ENCODE measurements at places on chromosomes 7 and 10.

DNA sequence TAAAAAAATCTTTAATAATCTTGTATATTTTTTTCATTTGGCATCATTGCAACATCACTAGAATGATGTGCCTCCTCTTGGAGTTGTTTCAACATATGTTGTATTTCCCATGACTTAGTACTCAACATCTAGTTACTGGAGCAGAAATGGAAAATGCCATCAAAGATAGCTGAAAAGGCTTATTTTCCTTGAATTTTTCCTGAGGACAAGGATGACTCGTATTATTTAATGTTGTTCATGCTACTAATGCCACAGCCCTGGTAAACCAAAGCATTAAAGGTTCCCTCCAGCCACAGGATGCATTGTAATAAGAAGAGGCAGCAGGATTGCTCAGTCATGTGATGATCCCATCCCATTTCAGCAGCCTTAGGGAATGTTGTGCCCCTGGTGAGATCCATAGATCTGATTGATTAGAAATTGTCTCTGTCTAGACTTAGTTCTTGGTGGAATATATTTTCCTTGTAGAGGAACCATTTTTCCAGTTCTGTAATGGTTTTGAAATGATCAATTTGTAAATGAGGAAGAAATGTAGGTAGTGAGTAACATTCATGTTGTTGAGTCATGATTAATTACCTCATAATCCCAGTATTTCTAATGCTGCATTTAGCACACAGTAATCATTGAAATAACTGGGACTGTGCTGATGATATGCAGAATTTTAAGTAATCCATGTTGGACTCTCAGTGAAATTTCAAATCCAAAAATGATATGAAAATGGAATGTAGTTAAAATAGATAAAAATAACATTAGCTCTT lies 91.3 kb upstream of the SMIM30 start:
- H3K4me1 ChIP-seq: no peaks in the 10 kb centered on the region
- H3K27ac ChIP-seq: no peak overlapping the region
- no peak for DNase-seq
- no peak overlapping the region for H3K4me3 ChIP-seq
- H3K36me3 ChIP-seq: no peaks in the 10 kb centered on the region

- no peak overlapping the region for H3K4me3 ChIP-seq
- no peaks in the 10 kb centered on the region for H3K36me3 ChIP-seq
- no peak overlapping the region for H3K27ac ChIP-seq
- no peak for DNase-seq
- peaks cover 2% of the 10 kb centered on the region for H3K27me3 ChIP-seq
Observed at GRCh38 chr10:123061865-123062264, 53.1 kb downstream of the ACADSB start.

GRCh38 chr7:98869597-98870120 lies at the start of gene TMEM130:
Gene TMEM130, minus strand, starts transcription at chr7:98870014. Its CDS starts 153 bp downstream, at chr7:98869861.
- no peak within 1 kb of the TSS for H3K27ac ChIP-seq
- no peaks in the 10 kb centered on the region for H3K36me3 ChIP-seq
- peaks cover 28% of the 10 kb centered on the region for H3K4me1 ChIP-seq
- H3K27me3 ChIP-seq: peaks cover 25% of the 10 kb centered on the region
- DNase-seq: no peak
- H3K4me3 ChIP-seq: peak within 1 kb of the TSS; percentile 66

GRCh38 chr10:79289801-79290200 lies 57.5 kb upstream of the PPIF start:
- H3K27me3 ChIP-seq: no peaks in the 10 kb centered on the region
- H3K4me3 ChIP-seq: no peak overlapping the region
- H3K27ac ChIP-seq: no peak overlapping the region
- H3K36me3 ChIP-seq: peaks cover 95% of the 10 kb centered on the region

DNA sequence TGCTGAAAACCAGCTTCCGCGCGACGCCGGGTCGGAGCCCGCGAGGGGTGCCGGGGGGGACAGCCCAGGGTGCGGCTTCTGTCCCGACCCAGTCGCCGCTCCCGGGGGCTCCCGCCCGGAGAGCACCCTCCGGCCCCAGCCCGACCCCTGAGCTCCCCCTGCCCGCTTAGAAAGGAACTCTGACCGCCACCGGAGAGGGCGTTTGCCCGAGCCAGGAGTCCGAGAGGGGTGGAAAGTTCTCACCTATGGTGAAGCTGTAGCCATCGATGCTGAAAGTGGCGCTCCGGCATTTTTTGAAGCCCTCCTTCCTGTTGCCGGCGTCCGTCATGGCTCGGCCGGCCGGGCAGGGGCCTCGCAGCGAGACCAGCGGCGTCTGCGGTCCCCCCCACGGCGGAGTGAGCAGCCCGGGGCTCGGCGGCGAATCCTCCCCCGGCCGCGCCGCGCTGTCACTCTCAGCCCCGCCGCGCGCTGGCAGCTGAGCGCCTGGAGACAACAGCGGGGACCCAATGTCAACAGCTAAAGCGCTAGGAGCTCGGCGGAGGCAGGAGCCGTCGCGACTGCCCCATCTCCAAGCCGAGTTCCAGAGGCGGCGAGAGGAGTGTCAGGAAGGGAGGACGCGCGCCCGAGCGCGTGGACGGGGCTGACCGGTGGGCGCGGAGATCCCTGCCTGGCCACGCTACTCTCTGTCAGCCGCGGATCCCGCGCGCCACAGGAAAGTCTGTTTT lies 191.6 kb downstream of the LSM5 start:
- H3K36me3 ChIP-seq: no peaks in the 10 kb centered on the region
- peak overlapping the region; percentile 79 for H3K4me3 ChIP-seq
- peak; percentile 2 for DNase-seq
- H3K27ac ChIP-seq: no peak overlapping the region
- H3K27me3 ChIP-seq: peaks cover 21% of the 10 kb centered on the region

DNA sequence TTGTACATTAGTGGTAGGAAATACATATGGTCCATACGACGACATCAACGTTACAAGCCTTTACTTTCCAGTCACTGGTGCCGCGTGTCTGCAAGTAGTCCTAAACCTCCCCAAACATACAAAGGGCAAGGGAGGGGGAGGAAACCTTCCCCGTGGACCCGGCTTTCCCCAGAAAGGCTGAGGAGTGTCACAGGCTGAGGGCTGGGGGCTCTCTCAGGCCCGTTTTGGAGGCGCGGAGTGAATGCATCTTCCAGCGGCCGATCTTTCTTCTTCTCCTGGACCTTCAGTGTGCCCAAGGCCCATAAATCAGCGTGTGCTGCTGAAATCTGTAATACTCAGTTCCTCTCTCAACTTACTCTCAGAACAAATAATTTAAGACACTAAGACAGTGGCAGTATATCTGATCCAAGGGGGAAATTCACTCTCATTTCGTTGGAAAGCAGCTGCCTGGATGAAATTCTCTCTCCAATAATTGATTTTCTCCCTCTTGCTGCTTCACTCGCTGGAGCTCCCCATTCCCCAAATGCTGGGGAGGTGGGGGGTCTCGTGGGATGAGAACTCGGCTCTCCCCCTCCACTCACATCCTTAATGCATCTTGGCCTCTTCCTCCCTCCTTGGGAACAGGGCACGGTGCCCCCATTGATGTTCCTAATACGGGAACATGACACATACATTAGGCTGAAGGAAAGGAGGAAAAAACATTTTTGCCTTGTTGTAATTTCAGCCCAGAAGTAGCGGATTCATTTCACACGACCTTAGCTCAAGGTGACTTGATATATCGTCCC lies 126.1 kb downstream of the ADARB2 start:
- H3K4me3 ChIP-seq: no peak overlapping the region
- H3K4me1 ChIP-seq: peaks cover 2% of the 10 kb centered on the region
- H3K36me3 ChIP-seq: no peaks in the 10 kb centered on the region
- no peaks in the 10 kb centered on the region for H3K27me3 ChIP-seq
- no peak for DNase-seq
- no peak overlapping the region for H3K27ac ChIP-seq

DNA sequence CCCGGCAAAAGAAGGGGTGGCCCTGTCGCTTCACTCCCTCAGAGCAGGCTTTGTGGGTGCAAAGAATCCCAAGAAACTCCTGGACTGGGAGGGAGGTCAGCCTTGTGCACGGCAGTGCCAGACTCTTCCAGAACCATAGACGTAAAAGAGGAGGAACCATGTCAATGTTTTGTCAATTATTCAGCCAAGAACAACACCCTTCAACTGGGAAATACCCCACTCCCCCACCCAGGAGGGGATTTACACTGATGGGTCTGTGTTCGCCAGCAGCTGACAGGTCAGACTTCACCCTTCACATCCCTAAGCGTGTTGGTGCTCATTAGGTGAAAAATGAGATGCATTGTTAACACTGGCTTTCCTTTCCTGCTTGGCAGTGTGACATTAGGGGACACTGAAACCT lies 116.8 kb upstream of the BMPER start:
- H3K4me3 ChIP-seq: no peak overlapping the region
- DNase-seq: no peak
- H3K27me3 ChIP-seq: no peaks in the 10 kb centered on the region
- H3K4me1 ChIP-seq: peaks cover 7% of the 10 kb centered on the region
- H3K36me3 ChIP-seq: no peaks in the 10 kb centered on the region

- peaks cover 17% of the 10 kb centered on the region for H3K36me3 ChIP-seq
- no peaks in the 10 kb centered on the region for H3K27me3 ChIP-seq
- no peak for DNase-seq
- H3K4me1 ChIP-seq: no peaks in the 10 kb centered on the region
- H3K4me3 ChIP-seq: no peak overlapping the region
- H3K27ac ChIP-seq: no peak overlapping the region
Observed at GRCh38 chr10:132657127-132657706, 119.6 kb downstream of the INPP5A start.

GRCh38 chr7:12864470-12865046 lies 177.1 kb downstream of the ARL4A start:
- H3K4me3 ChIP-seq: no peak overlapping the region
- no peak for DNase-seq
- no peaks in the 10 kb centered on the region for H3K36me3 ChIP-seq
- peaks cover 2% of the 10 kb centered on the region for H3K4me1 ChIP-seq
- no peaks in the 10 kb centered on the region for H3K27me3 ChIP-seq

- no peak overlapping the region for H3K27ac ChIP-seq
- no peak for DNase-seq
- H3K4me3 ChIP-seq: no peak overlapping the region
- no peaks in the 10 kb centered on the region for H3K27me3 ChIP-seq
- no peaks in the 10 kb centered on the region for H3K4me1 ChIP-seq
- H3K36me3 ChIP-seq: peaks cover 3% of the 10 kb centered on the region
Observed at GRCh38 chr7:138941545-138941944, 39.6 kb downstream of the KIAA1549 start.

DNA sequence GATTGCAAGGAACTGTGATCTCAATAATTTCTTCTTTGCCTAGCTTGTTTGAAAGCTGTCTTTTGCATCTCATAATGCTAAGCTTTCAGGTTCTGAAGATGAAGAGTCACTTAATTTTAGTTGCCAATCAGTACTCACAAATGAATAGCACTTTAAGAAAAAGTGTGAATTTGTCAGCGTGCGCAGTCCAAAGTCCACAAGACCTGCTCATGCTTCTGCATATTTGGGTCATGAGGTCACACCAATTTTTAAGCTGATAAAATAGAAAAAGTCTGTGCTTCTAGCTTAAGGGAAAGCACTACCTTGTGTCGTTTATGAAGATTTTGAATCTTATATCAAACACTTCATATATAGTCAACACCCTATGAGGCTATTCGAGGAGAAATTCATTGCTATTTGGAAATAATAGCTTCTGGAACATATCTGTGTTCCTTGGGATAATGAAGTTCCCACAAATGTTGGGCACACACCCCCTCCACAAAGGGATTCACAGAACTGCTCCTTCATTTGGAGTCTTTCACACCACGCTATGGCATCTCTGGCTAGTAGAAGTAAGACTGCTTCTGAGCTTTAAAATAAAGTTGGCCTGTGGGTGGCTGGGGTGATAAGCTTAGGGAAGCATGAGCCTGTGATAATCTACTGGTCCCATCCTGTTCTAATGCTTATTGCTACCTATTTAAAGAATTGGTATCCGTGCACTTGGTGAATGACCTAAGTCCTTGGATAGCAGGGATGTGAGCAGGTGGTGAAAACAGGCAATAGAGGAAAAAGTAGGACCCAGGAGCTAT lies 33.3 kb downstream of the A1CF start:
- no peak overlapping the region for H3K27ac ChIP-seq
- H3K4me3 ChIP-seq: no peak overlapping the region
- DNase-seq: no peak

GRCh38 chr10:125190946-125191345 lies 30.6 kb upstream of the CTBP2 start:
- H3K4me1 ChIP-seq: no peaks in the 10 kb centered on the region
- H3K27ac ChIP-seq: no peak overlapping the region
- H3K36me3 ChIP-seq: no peaks in the 10 kb centered on the region
- no peak overlapping the region for H3K4me3 ChIP-seq
- no peak for DNase-seq

GRCh38 chr10:113300617-113301016 lies 252.2 kb upstream of the HABP2 start:
- no peak overlapping the region for H3K4me3 ChIP-seq
- peaks cover 20% of the 10 kb centered on the region for H3K4me1 ChIP-seq
- no peak for DNase-seq
- no peaks in the 10 kb centered on the region for H3K36me3 ChIP-seq
- H3K27ac ChIP-seq: no peak overlapping the region

GRCh38 chr10:6601246-6601805 lies 21.2 kb upstream of the PRKCQ start:
- DNase-seq: no peak
- H3K27me3 ChIP-seq: no peaks in the 10 kb centered on the region
- H3K4me1 ChIP-seq: no peaks in the 10 kb centered on the region
- H3K27ac ChIP-seq: no peak overlapping the region

DNA sequence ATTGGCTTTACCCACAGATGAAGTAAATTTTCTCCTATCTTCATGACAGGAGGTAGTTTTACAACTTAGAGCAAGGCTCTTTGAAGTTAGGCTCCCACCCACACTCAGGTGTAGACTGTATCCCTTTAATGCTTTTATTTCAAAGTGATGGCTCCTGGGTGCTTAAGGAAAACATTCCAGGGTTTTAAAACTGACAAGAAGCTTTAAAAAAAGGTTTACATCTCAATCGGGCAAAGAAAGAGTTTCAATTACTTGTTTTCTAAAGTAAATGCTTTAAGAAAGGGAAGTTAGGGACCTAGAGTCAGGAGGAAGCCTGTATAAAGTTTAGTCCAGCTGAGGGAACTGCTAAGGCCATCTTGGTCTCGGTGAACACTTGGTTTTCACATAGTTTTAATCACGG lies 1153.8 kb upstream of the C7orf33 start:
- no peaks in the 10 kb centered on the region for H3K27me3 ChIP-seq
- no peak overlapping the region for H3K27ac ChIP-seq
- no peaks in the 10 kb centered on the region for H3K4me1 ChIP-seq
- no peak for DNase-seq

DNA sequence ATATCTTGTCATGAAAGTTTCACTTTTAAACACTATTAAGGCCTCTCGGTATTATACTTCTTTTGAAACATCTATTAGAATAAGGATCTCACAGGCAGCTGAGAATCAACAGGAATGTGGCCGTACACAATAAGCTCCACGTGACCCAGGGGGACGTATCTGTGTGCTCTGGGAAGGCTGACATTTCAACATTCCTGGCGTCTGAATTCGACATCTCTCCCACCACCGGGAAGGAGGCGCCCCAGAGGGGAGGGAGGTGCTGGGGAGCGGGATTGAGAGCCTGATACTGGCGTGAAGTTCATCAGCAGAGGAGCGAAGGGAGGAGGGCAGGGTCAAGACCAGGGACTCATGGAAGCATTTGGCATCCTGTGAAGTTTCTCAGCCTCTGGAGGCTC lies 401.3 kb downstream of the DNAJB6 start:
- H3K4me1 ChIP-seq: no peaks in the 10 kb centered on the region
- DNase-seq: peak; percentile 4
- H3K27me3 ChIP-seq: no peaks in the 10 kb centered on the region
- no peak overlapping the region for H3K27ac ChIP-seq
- H3K4me3 ChIP-seq: no peak overlapping the region

GRCh38 chr10:86961481-86962091 lies 3.2 kb downstream of the SNCG start:
- peaks cover 16% of the 10 kb centered on the region for H3K4me1 ChIP-seq
- no peaks in the 10 kb centered on the region for H3K27me3 ChIP-seq
- no peak for DNase-seq
- H3K27ac ChIP-seq: no peak overlapping the region
- no peaks in the 10 kb centered on the region for H3K36me3 ChIP-seq

GRCh38 chr10:125521721-125522680 lies 161.0 kb downstream of the TEX36 start:
- no peaks in the 10 kb centered on the region for H3K36me3 ChIP-seq
- DNase-seq: no peak
